Activated T-cell treated with anti-CD3 and anti-CD28 coated beads, Interleukin-2, amount 50 U/mL, for 4 hours (primary cell): ENCODE measurements at places on chromosomes 3 and 15. TPM values are rescaled to one million over a fixed set of nuclear protein-coding genes. Genes with fewer than 3 reads are reported as not detected.

CHRM5 gene
- total RNA-seq: not detected

GRCh38 chr15:66661432-66662096 is 40.5 kb upstream of the SMAD6 start:
- DNase-seq: no peak

GRCh38 chr3:138833899-138834595 is 681 bp downstream of the PIK3CB start:
- no peak for DNase-seq

GRCh38 chr3:108804966-108805365 is 17.6 kb upstream of the TRAT1 start:
- no peak for DNase-seq

NCKIPSD gene
- 24.3 TPM for total RNA-seq

- DNase-seq: no peak
Measured at GRCh38 chr3:107236655-107237337, 140.4 kb upstream of the CCDC54 start.

DNA sequence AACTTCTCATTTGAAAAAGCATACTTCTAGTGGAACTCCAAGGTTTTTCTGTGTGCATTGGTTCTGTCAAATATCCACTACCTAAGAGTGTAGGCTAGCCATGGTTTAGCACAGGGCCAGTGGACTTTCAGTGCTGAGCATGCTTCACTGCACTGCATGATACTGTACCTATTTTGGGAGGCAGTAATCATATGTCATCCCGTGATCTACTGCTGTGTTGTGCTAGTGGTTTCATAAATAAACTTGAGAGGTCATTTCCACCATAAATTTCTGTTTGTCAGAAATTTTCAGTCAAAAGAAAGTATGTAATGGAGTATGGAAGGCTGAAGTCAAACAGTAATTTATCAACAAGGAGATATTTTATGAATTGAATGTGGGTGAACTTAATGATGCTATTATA is 203.6 kb downstream of the ROBO1 start:
- DNase-seq: no peak

FAM3D gene
- total RNA-seq: not detected

- DNase-seq: no peak
Measured at GRCh38 chr3:171831936-171832335, 11.2 kb upstream of the TMEM212 start.

DNA sequence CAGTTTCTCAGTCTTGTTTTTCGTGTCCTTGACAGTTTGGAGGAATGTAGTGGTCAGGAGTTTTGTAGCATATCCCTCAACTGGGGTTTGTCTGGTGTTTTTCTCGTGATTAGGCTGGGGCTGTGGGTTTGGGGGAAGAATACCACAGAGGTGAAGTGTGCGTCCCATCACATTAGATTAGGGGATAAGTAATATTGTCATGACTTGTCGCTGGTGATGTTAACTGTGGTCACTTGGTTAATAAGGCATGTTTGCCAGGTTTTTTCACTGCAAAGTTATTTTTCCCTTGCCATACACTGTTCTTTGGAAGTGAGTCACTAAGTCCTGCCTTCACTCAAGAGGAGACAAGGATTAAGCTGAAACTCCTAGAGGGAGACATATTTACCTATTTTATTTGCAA is 39.1 kb downstream of the PAK2 start:
- no peak for DNase-seq

- DNase-seq: no peak
Measured at GRCh38 chr15:59367022-59367451, 5.6 kb downstream of the MYO1E start.

CPNE9 gene
- total RNA-seq: not detected

SYNPR gene
- total RNA-seq: not detected

- no peak for DNase-seq
Measured at GRCh38 chr3:122679882-122680474, 661 bp upstream of the PARP14 start.

- no peak for DNase-seq
Measured at GRCh38 chr3:21785765-21786437, 34.9 kb upstream of the ZNF385D start.

C15orf62 gene
- 0.53 TPM for total RNA-seq

TM4SF18 gene
- not detected for total RNA-seq

DNA sequence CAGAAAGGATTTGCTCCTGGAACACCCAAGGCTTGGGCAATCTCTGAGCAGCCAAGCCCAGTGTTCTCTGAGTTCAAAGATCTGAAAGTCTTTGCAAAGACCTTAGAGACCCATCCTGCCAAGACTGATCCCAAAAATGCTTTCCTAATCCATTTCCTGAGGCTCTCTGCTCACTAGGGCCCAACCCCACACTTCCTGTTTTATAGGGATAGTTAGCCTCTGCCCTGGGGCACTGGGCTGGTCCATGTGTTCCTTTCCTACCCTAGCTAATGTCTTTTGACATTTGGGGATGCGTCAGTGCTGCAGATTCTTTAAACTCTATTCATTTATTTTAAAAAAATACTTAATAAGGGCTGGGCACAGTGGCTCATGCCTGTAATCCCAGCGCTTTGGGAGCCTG is 372.7 kb downstream of the ROBO2 start:
- DNase-seq: no peak

GRCh38 chr3:156181509-156181908 is 61.1 kb downstream of the KCNAB1 start:
- DNase-seq: no peak

GRCh38 chr15:73818308-73818985 is 54.9 kb upstream of the TBC1D21 start:
- no peak for DNase-seq

GRCh38 chr3:172231318-172231901 is 192.0 kb downstream of the FNDC3B start:
- DNase-seq: no peak

LRRIQ4 gene
- total RNA-seq: not detected

DNA sequence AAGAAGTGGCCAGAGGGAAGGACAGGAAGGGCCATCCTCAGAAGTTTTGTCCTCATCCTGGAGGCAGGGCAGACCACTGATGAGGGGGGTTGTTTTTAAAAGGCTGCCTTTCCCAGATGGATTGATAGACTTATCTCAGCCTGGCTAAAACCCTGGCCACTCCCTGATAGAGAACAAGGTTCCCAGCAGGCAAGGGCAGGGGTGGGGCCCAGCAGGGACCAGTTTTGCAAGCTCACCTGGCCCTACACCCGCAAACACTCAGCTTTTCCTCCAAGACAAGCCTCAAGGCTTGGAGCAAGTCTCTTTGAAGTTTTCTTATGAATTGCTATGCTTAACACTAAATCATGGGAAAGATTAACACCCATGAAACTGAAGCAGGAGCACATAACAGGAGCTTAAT is 9.1 kb downstream of the LIPC start:
- no peak for DNase-seq

UBE2Q2 gene
- 14.2 TPM for total RNA-seq

- DNase-seq: no peak
Measured at GRCh38 chr3:148420242-148420641, 277.5 kb upstream of the AGTR1 start.

GRCh38 chr3:33277193-33277882 is at the start of gene FBXL2:
TSS of gene FBXL2 (plus strand) at chr3:33277442. CDS start at chr3:33277513, 71 bp downstream.
- no peak for DNase-seq

- no peak for DNase-seq
Measured at GRCh38 chr15:48693484-48693883, 48.0 kb upstream of the FBN1 start.

CGNL1 gene
- 0.05 TPM for total RNA-seq

- DNase-seq: no peak
Measured at GRCh38 chr3:119125742-119126504, 20.0 kb upstream of the TEX55 start.

DNA sequence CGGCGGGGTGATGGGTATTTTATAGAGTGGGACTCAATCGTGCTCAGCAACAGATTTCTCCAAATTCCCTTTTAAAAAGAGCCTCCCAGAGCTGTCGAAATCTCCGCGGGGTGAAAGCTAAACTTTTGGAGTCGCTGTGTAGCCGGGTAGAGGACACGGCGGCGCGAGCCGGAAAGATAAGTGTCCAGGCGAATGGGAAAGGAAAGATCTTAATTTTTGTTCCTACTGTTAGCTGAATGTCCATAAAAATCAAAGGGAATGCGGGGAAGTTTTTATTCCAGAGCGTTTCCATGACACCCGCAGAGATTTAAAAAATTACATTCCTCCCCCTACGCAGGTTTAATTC is 9.1 kb downstream of the EOMES start:
- DNase-seq: no peak

GABRR3 gene
- not detected for total RNA-seq

DNA sequence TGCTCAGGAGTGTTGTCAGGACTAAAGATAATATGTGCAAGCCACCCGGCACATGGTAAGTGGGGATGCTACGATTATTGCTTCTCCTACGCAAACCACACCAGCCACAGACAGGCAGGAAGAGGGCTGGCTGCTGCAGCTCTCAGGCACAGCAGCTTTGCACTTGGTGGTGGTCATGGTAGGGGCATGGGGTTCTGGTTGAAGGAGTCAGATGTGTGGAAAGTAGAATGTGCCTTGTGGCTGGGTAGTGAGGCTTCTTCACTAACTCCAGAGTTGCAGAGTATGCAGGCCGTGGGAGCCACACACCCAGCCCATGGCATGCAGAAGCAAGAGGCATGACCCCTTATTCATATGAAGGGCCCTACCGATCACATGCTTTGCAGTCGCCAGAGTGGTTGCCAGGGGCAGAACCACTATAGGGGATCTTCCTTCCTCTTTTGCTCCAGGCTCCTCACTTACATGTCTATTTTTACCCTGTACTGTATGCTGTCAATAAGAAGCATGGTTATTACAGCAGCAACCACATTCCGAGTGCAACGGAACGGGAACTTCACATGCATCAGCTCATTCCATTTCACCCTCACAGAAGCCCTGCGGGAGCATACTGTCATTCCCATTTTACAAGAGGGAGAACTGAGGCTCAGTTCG is 59.2 kb upstream of the HERC1 start:
- peak; percentile 60 for DNase-seq

DNA sequence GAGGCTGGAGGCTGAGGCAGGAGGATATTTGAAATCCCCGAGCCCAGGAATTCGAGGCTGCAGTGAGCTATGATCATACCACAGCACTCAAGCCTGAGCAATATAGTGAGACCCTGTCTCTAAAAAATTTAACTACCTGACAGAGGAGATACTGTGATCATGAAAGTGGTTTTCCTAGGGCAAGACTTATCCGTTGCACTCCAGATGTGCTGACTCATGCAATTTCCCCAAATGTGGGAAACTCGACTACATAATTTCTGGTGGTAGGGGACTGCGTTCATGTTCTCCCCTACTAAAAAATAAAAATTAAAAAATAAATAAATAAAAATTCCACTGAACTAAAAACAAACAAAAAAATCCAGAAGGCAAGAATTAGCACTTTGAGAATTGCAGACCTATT is 271.7 kb downstream of the SHQ1 start:
- DNase-seq: no peak

- no peak for DNase-seq
Measured at GRCh38 chr3:152713989-152714388, 120.9 kb upstream of the P2RY1 start.

DNA sequence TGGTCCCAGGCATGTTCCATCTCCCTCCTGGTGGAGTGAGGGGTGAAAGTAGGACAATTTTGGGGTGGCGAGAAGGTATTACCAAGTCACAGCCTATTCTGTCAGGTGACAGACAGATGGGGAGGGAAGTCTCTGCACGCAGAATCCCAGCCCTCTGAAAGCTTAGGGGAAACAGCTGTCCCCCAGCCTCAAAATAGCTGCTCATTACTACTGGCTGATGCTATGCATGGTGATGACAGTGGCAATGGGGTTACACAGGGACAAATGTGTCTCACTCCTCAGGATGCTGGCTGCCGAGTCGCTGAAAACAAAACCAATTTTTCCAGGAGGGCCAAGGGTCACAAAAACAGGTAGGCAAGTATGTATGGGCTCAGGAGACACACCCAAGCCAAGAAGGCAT is 68.8 kb upstream of the OXTR start:
- DNase-seq: no peak

GRCh38 chr15:60713119-60714084 is 234.5 kb upstream of the ICE2 start:
- no peak for DNase-seq

COLQ gene
- 0.71 TPM for total RNA-seq

DNA sequence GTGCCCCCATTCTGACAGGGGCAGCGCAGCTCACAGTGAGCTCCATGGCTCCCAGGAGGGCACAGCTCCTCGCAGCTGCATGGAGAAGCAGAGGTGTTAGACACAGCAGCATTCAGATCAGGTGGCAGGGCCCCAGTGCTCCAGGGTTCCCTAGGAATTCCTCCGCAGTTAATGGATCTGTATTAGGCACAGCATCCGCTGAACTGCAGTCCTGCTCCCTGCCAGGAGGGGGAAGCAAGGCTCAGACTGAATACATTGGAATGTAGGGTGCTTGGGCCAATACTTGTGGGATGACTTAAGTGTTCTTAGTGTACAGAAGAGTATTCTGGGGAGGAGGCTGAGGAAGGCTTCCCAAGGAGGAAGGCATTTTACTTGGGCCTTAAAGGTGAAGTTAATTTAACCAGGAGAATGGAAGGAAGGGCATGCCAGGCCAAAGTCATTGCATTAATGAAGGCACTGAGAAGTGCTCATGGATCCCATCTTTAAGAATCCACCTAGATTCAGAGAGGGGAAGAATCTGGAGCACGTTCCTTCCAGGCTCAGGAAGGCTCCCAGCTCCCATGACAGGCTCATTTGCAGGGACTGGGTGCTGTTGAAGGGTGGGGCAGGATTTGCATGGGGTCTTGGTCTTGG is 111.6 kb downstream of the RAB11A start:
- DNase-seq: no peak

GRCh38 chr15:42279234-42279723 is 6.0 kb upstream of the TMEM87A start:
- no peak for DNase-seq

DNA sequence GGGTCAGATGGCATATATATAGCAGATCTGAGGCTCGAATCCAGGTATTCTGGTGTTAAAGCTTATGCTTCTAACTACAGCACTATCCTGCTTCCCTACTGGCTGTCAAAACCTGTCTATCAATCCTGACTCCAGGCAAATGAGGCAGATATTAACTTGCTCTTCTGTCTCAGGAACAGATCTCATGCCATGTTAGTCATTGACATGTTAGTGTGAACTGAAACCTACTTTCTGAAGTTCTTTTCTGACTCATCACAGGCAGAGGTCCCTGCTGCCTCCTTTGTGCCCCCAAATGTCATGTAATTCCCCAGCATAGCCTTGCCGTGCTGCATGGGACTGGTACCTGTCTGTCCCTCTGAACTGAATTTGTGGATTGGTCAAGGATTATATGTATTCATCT is 125.0 kb upstream of the SMAD3 start:
- no peak for DNase-seq
